ENCODE measurements at places on chromosomes 2 and 18.

GRCh38 chr18:22339913-22340312 lies 77.8 kb downstream of the CTAGE1 start:
- no peak for DNase-seq

DNA sequence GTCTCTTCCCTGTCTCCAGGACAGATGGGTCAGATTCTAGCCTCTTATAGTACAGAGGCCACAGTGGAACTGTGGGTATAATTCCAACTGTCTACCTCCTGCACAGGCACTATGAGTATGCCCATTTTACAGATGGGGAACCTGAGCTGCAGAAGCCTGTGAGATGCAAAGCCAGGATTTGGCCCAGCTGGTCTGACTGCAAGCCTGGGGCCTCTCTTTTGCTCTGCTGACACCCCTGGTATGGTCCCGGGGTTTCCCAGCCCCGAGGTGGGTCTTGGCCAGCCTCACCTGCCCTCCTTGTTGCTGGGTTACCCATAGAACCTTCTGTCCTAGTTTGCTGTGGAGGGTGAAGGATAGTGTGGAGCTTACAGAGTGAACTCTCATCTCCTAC lies 9.8 kb downstream of the HS6ST1 start:
- DNase-seq = no peak

DNA sequence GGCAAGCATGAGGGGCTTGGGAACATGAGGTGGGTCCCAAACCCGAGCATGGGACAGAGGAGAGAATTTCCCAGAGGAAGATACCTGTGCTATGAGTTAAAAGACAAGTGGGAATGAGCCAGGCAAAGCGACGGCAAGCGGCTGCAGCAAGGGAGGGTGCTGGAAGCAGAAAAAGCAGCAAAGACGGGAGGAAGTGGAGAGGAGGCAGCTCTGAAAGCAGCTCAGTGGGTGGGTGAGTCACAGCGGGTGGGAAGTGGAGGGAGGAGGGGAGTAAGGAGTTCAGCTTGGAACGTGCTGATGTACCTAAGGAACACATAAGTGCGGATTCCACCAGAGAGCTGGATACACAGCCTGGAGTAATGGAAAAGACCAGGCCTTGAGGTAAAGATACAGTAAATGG lies 41.4 kb downstream of the THUMPD2 start:
- no peak for DNase-seq

- no peak for DNase-seq
Observed at GRCh38 chr18:48752928-48753327, 197.8 kb downstream of the SMAD7 start.

- no peak for DNase-seq
Observed at GRCh38 chr2:56211048-56211447, 27.3 kb downstream of the CCDC85A start.

DNA sequence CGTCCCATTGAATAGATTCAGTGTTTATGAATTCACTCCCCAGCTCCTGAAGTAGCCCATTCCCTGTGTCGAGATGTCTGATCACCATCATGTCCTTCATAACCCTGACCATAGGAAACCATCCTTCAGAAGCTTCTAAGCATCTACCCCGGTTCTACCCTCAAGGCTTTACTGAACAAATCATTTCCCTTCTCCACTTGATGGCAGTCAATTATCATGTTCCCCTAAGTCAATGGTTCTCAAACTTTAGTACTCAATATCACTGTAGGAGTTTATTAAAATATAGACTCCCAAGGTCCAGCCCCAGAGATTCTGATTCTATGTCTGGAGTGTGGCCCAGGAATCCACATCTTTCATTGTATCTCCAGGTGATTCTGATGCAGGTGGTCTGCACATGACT lies 228.4 kb upstream of the SP5 start:
- DNase-seq = no peak

DNA sequence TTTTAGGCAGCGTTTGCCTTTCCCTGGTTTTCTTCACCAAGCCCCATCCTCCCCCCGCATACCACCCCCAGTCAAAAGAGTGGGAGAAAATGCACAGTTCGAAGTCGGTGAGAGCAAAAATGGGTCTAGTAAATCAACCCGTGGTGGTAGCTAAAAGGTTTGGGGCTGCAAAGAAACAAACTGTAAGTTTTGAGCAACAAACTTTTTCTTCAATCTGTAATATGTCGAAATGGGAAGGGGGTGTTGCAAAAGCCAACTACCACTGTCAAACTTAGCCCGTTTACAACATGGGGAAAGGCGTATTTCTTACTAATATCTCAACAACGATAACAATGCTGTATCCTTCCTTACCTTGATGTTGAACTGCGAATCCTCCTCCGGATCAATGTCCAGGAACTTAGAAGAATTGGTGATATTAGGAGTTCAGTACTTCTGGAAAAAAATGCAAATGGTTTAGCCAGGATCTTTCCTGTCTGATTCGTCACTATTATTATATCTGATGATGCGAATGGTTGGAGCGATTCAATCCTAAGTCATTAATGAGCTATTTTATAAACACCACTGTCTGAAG lies 2.4 kb upstream of the SATB2 start:
- DNase-seq = no peak

- no peak for DNase-seq
Observed at GRCh38 chr2:30867385-30867784, 60.1 kb upstream of the CAPN13 start.

DNA sequence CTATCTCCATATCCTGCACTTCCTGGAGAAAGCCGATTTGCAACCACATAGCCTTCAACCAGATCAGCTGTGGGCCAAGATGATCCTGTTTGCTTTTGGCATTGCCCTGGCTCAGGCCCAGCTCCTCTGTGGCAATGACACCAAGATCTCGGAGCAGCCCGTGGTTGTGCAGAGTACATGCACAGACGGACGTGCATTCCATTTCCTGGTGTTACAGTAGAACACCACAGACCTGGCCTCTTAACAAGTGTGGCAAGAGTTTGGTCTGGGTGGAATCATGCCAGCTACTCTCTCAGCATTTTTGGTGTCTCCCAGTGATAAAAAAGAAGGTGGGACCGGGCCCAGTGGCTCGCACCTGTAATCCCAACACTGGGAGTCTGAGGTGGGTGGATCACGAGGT lies 20.0 kb downstream of the MALT1 start:
- DNase-seq = no peak

DNA sequence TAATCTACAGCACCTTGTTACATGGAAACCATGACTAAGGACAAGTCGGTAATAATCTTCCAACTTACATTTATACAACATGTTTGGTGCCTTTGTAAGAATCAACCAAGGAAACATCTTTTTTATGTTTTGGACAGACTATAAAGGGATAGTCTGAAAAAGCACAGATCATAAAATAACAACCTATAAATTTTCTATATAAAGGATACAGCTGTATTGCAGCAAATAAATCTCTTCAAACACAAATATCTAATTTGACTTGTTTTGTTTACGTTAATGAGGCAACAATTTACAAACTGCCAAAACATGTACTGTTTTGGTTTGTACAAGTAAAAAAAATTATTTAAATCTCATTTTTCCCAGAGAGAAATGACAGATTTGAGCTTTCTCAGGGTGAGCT lies 92.5 kb downstream of the SRBD1 start:
- DNase-seq = no peak

DNA sequence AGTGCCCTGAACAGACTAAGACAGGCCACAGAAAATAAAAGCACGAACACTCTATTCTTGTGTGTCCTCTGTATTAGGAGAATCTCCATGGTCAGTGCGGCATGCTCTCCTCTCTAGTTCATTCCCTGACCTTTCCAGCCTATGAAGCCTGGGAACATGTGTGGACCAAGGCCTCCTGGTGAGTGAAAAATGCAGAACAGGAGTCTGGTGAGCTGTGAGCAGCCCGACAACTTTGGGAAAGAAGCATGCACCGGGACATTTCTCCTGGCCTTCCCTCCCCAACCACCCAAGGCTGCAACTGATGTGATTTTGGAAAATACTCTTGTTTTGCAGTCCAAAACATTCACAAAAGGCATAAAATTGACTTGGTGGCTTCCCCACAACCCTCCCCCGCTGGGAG lies 878.3 kb upstream of the ID2 start:
- DNase-seq = no peak

DNA sequence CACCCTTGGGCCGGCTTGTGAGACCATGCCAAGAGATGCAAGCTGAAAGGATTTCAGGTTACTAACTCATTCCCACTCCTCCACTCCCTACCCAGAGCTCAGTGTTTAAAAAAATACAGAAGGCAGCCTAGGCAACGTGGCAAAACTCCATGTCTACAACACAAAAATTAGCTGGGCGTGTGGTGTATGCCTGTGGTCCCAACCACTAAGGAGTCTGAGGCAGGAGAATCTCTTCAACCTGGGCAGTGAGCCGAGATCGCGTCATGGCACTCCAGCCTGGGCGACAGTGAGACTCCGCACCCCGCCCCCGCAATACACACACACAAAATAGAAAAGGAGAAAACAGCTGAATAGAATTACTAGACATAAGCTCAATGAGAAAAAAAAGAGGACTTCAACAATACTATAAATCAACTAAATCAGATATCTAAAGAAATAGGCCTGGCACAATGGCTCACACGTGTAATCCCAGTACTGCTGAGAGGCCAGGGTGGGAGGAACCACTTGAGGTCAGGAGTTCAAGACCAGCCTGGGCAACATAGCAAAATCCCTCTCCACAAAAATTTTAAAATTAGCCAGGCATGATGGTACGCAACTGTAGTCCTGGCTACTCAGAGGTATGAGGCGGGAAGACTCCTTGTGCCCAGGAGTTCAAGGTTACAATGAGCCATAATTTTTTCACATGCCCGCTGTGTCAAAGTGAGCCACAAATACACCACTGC lies 10.1 kb downstream of the IWS1 start:
- DNase-seq = no peak

GRCh38 chr18:813172-814071 lies 1.4 kb upstream of the YES1 start:
- DNase-seq = peak; percentile 42

- no peak for DNase-seq
Observed at GRCh38 chr2:136141510-136142149, 23.7 kb upstream of the CXCR4 start.

DNA sequence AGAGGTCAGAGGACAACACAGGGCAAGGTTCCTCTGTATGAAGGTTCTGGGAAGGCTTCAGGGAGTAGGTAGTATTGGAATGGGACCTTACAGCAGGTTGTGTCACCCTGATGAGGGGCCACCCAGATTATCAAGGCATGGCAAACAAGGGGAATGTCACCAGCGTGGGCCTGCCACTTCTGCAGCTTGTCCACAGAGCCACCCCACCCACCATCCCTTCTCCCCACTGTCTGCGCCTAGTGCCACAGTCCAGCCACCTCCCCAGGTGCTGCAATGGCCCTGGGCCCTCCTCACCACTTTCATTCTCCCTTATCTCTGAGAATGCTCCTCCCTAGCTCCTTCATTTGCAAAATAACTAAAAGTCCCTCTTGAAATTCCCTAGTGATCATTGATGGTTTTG lies 170.3 kb downstream of the TTC32 start:
- DNase-seq = no peak
